ENCODE measurements at places on chromosomes 1 and 21.

- DNase-seq, result no peak
These were observed 88.8 kb upstream of the ETS2 start for GRCh38 chr21:38716942-38717341.

DNA sequence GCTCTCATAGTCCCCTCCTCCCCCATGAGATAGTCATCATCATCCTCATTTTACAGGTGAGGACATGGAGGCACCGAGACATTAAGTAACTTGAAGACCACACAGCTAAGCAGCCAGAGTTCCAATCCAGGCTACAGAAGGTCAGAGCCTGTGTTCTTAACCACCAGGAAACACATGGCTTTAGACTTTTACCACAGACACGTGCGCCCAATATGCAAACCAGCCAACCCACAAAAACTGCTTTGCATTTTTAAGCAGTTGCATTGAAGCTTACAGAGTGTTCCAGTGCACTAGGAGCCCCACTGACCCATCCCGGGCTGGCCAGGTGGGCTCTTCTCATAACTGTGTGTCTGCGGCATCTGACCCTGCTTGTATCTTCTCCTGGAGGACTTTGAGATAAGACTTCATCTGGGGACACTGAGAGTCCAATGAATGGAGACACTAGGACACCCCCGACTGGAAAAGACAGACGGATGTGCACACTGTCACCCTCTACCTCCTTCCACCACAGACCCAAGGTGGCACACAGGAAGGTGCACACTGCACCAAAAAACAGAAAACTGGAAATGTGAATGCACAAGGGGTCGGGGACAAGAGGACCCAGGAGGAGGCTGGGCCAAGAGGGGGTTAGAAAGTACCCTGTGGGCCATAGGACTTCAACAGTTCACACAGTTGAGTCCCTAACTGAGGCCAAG, 56.4 kb downstream of the ETS2 start:
- DNase-seq, result no peak

DNA sequence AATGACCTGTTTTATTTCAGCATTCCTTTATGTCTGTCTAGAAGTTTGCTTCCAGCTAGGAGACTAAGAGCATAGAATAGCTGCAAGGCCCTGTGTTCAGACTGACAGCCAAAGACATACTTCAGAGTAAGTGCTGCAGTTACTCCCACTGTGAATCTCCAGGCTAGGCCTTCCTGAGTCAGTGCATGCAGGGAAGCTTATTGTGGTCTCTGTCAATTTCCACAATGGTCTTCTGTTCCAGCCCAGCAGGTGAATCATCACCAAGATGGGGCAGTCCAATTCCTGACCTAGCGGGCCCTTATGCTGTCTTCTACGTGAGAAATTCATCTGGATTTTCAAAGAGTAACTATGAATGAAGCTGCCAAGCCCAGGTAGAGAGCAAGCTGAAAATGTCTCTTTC, 146.3 kb upstream of the C8B start:
- DNase-seq, result no peak

DNA sequence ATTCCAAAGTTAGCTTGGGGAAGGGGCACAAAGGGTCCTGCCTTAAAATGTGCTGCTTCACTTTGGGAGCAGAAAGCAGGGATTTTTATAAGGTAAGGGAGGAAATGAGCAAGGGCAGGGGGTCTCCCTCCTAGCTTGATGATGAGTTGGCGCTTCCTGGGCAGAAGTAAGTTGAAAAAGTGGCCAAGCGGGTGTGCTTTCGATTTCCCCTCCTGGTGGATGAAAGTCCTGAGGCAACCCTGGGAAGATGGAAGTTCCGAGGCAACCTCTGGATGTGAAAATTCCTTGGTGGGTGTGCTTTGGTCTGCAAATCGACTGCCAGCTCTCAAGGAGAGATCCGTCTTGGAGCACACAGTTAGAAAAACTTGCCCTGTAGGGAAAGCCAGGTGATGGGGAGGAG, 41.7 kb upstream of the CD2 start:
- no peak for DNase-seq

GRCh38 chr1:87521452-87521851, 192.8 kb downstream of the LMO4 start:
- DNase-seq, result no peak

DNA sequence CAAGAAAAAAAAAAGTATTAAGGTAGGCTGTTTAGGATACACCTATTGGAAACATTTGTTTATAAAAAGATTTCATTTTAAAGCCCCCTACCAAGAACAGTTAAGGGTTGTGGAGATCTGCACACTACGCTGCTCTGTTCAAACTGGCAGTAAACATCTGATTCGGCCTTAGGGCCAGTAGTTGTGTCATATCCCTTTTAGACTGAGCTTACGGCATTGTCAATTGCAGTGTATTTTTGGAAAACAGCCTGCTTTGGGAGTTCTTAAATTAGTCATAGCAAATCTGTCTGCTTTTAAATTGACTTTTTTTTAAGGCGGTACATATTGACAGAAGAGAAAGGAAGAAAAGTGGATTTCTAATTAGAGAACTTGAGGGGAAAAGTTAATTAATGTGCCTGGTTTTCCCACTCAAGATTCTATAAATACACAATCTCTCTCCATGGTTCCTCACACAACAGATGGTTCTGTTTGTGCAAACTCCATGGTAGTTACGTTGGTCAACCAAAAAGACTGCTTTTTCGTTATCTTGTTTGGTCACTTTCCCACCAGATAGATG, 1.7 kb upstream of the ELK4 start:
- no peak for DNase-seq

Measured in ecto neural progenitor cell (in vitro differentiated cells).